Lung (tissue), 17 donors: ENCODE measurements at places on chromosomes 16 and 17. TPM values are rescaled to one million over a fixed set of nuclear protein-coding genes. Genes with fewer than 3 reads are reported as not detected.

The HEATR9 gene
- not detected for total RNA-seq

The NDUFAF8 gene
- 51.1 TPM for total RNA-seq

The SLC6A2 gene
- total RNA-seq, result not detected

The LRRC75A gene
- 3.4 TPM for total RNA-seq

The CHP2 gene
- 2.0 TPM for total RNA-seq

The NPIPB2 gene
- total RNA-seq, result 8.4 TPM

The CHST4 gene
- total RNA-seq, result 0.95 TPM

The LITAFD gene
- total RNA-seq, result not detected

The ADORA2B gene
- 9.3 TPM for total RNA-seq

The RABEP1 gene
- 38.2 TPM for total RNA-seq

The MARVELD3 gene
- total RNA-seq, result 8.8 TPM

The MRPL58 gene
- total RNA-seq, result 33.1 TPM

The SLFN14 gene
- total RNA-seq, result not detected

The DNAH9 gene
- 36.1 TPM for total RNA-seq

The ZFHX3 gene
- total RNA-seq, result 25.0 TPM

The ADGRG1 gene
- 74.4 TPM for total RNA-seq

The FASN gene
- total RNA-seq, result 46.2 TPM

The NACA2 gene
- not detected for total RNA-seq

The C17orf100 gene
- 2.4 TPM for total RNA-seq

The SMPD3 gene
- 13.9 TPM for total RNA-seq

The SLC35G6 gene
- total RNA-seq, result not detected

The NPIPA2 gene
- 2.7 TPM for total RNA-seq

The CRISPLD2 gene
- total RNA-seq, result 31.3 TPM

The CCT6B gene
- total RNA-seq, result 3.0 TPM

The ACSM2A gene
- not detected for total RNA-seq

The KRT34 gene
- total RNA-seq, result not detected

The RRAD gene
- 35.4 TPM for total RNA-seq

The PLXDC1 gene
- 7.3 TPM for total RNA-seq

The EPX gene
- 0.14 TPM for total RNA-seq

The DNAH17 gene
- total RNA-seq, result 1.6 TPM

The SNX20 gene
- 3.1 TPM for total RNA-seq

The ACE gene
- 48.5 TPM for total RNA-seq

The PRPSAP2 gene
- total RNA-seq, result 24.2 TPM

The ANKRD40CL gene
- total RNA-seq, result not detected

The CACNG3 gene
- total RNA-seq, result not detected

The HID1 gene
- total RNA-seq, result 42.1 TPM

The PYCARD gene
- 24.1 TPM for total RNA-seq

The SCGB1C2 gene
- not detected for total RNA-seq
